ENCODE measurements at places on chromosomes 4 and X. TPM values are rescaled to one million over a fixed set of nuclear protein-coding genes. Genes with fewer than 3 reads are reported as not detected.

TCEAL4 gene
- total RNA-seq: 41.1 TPM

GRCh38 chr4:84159762-84160161, 339.3 kb downstream of the NKX6-1 start:
- no peaks in the 10 kb centered on the region for H3K36me3 ChIP-seq
- DNase-seq: peak; percentile 4
- H3K4me1 ChIP-seq: no peaks in the 10 kb centered on the region
- H3K4me3 ChIP-seq: no peak overlapping the region
- H3K27me3 ChIP-seq: peaks cover 32% of the 10 kb centered on the region

CT45A5 gene
- not detected for total RNA-seq

GRCh38 chr4:8162625-8163024, 4.0 kb upstream of the ABLIM2 start:
- no peak for DNase-seq
- H3K27ac ChIP-seq: no peak overlapping the region
- H3K36me3 ChIP-seq: no peaks in the 10 kb centered on the region
- no peak overlapping the region for H3K4me3 ChIP-seq

DNA sequence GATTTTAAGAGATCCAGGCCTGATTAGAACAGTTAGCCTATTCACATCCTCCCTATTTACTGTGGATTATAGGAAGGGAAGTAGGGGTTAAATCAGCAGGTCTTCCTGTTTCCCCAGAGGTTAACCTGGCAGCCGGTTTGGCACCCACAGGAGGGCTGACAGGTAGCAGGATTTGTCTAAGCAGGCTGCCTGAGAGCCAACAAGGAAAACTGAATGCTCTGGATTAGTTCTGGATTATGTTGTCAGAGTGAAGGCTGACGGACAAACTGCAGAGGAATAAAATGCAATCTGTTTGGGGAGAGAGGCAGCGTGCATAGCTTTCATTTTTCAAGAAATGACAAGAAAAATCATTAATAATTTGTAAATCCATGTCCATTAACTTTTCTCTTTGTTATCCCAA, 397.1 kb upstream of the FAM241A start:
- no peaks in the 10 kb centered on the region for H3K4me1 ChIP-seq
- no peaks in the 10 kb centered on the region for H3K36me3 ChIP-seq
- no peaks in the 10 kb centered on the region for H3K27me3 ChIP-seq
- no peak overlapping the region for H3K4me3 ChIP-seq
- DNase-seq: no peak

CFAP97 gene
- total RNA-seq: 46.3 TPM

DNA sequence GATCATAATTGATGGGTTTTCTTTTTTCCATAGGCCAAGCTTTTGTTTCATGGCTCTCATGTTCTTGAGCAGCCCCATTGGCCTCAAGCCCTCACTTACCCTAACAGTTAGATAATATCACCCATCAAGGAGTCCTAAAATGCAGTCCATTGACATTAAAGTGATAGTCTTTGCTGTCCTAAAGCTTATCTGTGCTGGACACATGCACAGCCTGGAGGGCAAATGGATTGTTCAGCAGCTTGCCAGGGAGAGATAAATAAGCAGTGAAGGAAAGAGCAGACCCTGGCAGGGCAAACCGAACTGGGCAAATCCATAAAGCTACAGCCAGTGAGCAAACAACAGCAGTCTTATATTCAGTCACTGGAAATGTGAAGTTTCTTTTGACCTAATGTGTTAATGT, 199.6 kb upstream of the MID1 start:
- H3K4me3 ChIP-seq: no peak overlapping the region
- no peaks in the 10 kb centered on the region for H3K27me3 ChIP-seq

Measured in GM23248 (cell line).